ENCODE measurements at places on chromosomes 16 and 17.

GRCh38 chr17:31702041-31702440 lies 157.0 kb downstream of the COPRS start:
- no peak for DNase-seq

DNA sequence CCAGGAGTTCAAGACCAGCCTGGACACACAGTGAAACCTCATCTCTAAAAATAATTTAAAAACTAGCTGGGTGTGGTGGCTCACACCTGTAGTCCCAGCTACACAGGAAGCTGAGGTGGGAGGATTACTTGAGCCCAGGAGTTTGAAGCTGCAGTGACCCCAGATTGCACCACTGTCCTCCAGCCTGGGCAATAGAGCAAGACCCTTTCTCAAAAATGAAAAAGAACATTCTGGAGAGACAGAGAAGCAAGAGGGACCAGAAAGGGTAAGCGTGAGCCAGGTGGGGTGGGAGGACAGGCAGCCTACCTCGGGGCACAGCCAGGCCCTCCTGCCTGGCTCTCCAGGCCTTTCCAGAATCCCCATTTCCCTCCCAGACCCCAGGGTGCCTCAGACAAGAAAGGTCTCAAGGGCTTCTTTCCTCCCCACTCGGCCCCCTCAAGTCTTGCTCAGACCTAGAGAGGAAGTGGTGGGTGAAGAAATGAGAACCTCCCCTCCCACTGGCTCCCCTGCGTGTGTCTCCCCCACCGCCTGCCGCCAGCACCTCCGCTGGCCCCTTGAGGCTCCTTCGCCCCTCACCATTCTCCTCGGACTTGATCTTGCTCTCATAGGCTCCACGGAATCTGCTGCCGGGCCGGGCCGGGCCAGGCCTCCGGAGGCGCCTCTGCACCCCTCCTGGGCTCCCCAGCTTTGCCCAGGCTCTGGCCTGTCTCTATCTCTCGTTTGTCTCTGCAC lies 503 bp downstream of the C16orf54 start:
- DNase-seq = no peak

GRCh38 chr16:88423448-88423850 lies 29.6 kb upstream of the ZFPM1 start:
- DNase-seq = no peak

DNA sequence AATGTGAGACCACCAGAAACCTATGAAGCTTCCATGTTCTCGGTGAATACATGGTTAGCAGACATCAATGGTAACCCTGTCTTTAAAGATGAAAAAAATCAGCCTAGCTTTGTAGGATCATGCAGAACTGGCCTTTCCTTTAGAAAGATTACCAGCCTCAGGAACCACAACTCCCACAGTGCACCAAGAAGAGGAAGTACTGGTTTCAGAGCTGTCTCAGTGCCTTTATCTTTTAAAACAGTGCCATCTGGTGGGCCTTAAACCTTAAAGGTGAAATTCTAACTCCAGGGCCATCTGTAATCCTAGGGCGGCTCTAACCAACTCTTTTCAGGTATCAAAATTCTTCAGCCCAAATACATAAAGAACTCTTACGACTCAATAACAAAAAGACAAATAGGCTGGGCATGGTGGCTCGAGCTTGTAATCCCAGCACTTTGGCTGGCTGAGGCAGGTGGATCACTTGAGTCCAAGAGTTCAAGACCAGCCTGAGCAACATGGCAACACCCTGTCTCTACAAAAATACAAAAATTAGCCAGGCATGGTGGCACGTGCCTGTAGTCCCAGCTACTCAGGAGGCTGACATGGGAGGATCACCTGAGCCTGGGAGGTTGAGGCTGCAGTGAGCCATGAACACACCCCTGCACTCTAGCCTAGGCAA lies 5.4 kb downstream of the ATPAF2 start:
- no peak for DNase-seq

GRCh38 chr17:42392692-42393415 lies 4.6 kb upstream of the STAT3 start:
- no peak for DNase-seq

GRCh38 chr17:40452216-40452787 lies 9.1 kb downstream of the IGFBP4 start:
- DNase-seq = no peak

DNA sequence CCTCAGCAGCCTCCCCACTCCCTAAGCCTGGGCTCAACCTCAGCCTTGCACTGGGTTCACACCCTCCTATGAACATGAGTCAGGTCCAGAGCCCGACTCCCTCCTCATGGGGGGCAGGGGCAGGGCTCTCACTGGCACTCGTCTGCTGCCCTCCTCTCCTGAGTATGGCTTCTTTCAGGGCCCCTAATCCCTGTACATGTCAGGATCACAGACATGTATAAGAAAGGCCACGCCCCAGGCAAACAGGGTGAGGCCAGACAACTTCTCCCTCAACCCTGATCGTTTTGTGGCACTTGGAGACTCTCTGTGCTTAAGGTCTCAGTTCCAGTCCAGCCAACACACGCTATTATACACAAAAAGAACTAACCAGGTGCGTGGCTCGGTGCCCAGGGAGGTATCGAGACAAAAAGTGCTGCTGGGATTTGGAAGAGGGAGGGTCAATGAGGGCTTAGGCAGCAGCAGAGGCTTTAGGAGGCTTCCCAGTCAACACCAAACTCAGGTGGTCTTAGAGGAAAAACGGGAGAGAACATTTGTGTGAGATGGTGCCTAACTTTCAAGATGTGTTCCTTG lies 45.2 kb downstream of the CMTM3 start:
- no peak for DNase-seq

Data from stimulated activated CD8-positive, alpha-beta memory T cell treated with anti-CD3 and anti-CD28 coated beads, Interleukin-7, amount 100 ng/mL, for 24 hours (primary cell).